Activated T-cell treated with anti-CD3 and anti-CD28 coated beads for 1 hour (primary cell): ENCODE measurements at places on chromosomes 5 and 9.

- no peak for DNase-seq
Observed at GRCh38 chr9:71249729-71250317, 128.4 kb upstream of the TRPM3 start.

- no peak for DNase-seq
Observed at GRCh38 chr5:4576908-4577307, 563.2 kb upstream of the ADAMTS16 start.

DNA sequence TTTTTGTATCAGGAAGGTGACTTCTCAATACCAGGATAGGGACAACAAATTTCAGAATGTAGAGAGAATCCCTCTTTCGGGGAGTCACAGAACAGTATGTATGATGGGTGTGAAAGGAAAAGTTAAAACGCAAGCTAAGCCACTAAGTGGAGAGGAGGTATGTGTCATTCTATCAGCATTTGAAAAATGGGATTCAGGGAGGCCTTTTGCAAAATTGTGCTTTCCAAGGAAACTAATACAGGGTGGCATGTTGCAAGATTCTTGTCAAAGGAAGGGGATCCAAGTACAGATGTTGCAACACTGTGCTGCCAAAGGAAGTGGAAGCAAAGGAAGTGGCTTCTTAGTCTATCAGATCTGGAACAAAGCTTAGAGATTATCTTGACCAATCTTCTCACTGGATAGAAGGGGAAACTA is 12.6 kb upstream of the TNIP1 start:
- no peak for DNase-seq

- no peak for DNase-seq
Observed at GRCh38 chr5:121090822-121091221, 626.7 kb downstream of the PRR16 start.

DNA sequence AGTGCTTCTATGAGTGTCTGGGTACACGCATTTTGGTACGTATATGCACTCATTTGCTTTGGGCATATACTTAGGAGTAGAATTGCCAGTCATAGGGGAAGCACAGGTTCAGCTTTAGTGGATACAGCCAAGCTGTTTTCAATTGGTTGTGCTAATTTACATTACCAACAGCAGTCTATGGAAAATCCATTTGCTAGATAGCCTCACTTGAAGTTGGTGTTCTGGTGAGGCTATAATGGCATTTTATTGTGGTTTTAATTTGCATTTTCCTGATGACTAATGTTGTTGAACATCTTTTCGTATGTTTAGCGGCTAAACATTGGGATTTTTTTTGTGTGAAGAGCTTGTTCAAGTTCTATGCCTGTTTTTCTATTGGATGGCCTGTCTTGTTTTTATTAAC is 76.8 kb upstream of the ANKH start:
- no peak for DNase-seq

- no peak for DNase-seq
Observed at GRCh38 chr5:63029891-63030290, 451.3 kb downstream of the LRRC70 start.

- no peak for DNase-seq
Observed at GRCh38 chr5:55758231-55758630, 20.4 kb downstream of the DDX4 start.

GRCh38 chr9:94951324-94952135 is 225.0 kb downstream of the AOPEP start:
- no peak for DNase-seq
